Transverse colon (tissue), 4 donors: ENCODE measurements at places on chromosomes 4 and X.

- DNase-seq: no peak
Measured at GRCh38 chr4:19583827-19584569, 667.7 kb upstream of the SLIT2 start.

DNA sequence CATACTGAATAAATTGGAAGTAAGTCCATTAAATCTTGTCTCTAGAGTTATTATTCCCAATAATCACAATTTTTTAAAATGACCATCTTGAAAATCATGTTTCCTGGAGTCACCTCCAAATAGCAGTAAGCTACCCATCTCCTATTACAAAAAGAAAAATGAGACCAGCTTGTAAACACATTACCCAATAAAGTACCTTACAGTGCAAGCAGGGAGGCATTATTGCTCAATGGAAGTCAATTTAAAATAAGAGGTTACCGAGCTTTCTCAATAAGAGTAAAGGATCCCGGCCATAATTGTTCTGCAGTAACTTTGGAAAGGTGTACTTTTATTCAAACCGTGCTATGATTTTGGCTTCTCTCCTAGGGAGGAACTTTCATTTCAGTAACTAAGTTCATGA is 78.0 kb downstream of the DMD start:
- no peak for DNase-seq

GRCh38 chrX:22975786-22976185 is 24.0 kb upstream of the DDX53 start:
- no peak for DNase-seq

GRCh38 chr4:57094832-57095223 is 15.4 kb downstream of the IGFBP7 start:
- DNase-seq: no peak

- DNase-seq: no peak
Measured at GRCh38 chrX:111615227-111615626, 65.7 kb upstream of the ALG13 start.

- DNase-seq: no peak
Measured at GRCh38 chrX:63809173-63809572, 24.2 kb upstream of the ARHGEF9 start.

DNA sequence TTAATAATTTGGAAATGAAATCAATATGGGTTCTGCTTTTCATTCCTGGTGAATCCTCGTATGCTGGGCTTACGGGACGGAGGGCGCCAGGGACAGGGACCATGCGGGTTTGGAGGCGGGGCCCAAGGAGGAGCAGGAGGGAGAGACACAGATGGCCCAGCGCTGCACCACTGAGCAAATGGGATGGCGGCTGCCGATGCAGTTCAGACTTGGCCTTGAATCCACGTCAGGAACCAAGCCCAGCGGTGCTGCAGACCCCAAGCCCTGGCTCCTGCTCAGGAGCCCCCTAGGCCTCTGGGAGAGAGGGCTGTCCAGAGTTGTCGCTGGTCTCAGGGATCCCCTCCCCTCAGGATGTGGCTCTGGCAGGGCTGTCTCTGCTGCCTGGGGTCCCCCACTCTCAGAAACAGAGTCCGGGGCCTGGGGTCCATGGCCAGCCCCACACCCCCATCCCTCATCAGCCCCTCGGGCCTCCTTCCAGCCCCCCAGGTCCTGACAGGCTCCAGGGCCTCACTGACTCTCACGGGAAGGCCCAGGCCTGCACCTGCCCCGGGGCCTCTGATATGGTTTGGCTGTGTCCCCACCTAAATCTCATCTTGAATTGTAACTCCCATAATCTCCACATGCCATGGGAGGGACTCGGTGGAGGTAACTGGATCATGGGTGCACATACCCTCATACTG is 75.2 kb downstream of the FAM53A start:
- DNase-seq: no peak

DNA sequence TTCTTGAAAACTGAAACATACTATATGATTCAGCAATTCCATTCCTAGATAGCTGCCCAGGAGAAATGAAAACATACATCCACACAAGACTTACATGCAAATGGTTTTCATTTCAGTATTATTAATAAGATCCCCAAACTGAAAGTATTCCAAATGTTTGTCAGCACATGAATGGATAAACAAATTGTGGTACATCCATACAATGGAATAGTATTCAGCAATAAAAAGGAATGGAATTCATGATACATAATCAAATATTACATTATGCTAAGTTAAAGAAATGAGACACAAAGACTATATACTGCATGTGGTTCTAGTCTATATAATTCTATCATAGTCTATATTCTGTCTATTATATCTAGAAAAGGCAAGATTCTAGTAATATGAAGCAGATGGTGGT is 152.4 kb upstream of the KIT start:
- no peak for DNase-seq

DNA sequence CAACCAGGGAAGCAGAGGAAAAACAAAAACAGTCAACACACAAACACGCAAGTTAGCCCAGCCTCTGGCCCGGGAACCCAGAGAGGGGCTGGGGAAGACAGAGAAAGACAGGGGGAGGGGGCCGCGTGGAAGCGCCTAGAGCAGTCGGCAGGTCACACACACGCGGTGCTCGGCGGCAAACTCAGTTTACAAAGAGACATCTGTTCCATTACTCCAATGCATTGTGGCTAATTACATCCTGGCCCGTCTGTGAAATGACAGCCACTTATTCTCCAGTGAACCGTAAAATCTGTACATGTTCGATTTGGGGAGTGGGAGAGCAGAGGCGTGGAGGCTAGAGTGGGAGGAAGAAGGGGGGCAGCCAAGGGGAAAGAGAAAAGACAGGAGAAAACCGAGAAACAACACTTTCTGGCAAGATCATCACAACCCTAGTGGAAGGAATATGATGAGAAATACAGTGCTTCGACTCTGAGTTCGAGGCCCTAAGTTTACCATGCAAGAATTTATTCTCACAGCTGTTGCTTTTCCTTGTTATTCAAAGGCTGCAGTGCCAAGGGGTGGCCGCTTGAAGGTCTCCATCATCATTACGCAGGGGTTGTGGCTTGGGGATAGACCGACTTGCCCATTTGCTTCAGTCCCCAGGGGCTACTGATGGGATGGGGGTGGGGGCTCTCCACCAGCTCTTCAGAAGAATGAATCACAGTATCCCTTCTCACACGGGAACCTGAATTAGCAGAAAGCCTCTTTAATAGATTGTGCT is 167.7 kb downstream of the MGST2 start:
- DNase-seq: no peak

GRCh38 chrX:9911487-9911886 is 55.7 kb upstream of the CLDN34 start:
- no peak for DNase-seq

GRCh38 chr4:54781756-54782155 is 124.0 kb downstream of the KIT start:
- DNase-seq: no peak

DNA sequence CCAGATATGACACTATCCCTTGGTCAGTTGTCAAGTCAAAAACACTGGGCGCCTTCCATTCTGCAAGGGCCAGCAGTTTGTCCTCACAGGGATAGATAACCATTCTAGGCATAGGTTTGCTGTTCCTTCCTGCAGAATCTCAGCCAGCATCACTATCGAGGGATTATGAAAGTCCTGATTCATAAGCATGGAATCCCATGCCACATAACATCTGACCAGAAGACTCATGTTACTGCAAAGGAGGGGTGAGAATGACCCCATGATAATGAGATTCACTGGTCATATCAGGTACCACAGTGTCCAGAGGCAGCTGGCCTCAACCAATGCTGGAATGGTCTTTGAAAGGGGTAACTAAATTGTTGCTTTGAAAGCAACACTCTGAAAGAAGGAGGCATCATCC is 84.7 kb downstream of the OTC start:
- no peak for DNase-seq

DNA sequence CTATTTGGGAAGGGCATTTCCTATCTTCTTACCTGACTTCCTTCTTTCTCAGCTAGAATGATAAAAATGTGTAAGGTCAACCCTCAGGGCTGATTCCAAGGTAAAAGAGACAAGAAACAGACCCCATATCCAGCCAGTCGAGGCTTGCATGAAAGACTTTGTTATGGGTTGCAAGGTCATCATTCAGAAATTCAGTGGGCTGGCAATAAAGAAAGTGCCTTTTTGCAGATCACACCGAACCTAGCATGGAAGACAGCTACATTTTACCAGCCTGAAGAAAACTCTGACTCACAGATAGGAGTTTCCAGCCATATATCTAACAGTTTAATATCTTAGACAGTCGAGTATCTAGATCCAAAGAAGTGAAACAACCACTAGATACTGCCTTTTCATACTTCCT is 87.4 kb downstream of the PDGFC start:
- DNase-seq: no peak

GRCh38 chr4:115675719-115676118 is 562.3 kb upstream of the NDST4 start:
- DNase-seq: no peak

DNA sequence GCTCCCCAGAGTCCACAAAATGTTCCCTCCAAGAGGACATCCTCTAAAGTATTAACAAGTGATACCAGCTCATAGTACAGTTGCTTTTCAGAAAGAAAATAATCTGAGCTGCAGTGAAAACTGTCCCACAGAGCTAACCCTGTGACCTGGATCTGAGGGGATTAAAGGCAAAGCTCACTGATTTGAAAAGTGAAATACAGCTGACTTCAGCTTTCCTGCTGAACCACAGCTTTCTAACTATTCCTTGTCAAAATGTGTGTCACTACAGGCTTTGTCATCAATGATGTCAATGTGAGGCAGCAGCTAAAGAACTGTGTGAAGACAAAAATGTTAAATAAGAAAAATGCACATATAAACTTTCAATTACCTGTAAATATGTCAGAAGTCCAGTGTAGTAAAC is 36.9 kb downstream of the DCHS2 start:
- no peak for DNase-seq

GRCh38 chrX:9847071-9847470 is 60.8 kb downstream of the SHROOM2 start:
- no peak for DNase-seq

- DNase-seq: no peak
Measured at GRCh38 chrX:153650959-153651358, 4.0 kb downstream of the DUSP9 start.

DNA sequence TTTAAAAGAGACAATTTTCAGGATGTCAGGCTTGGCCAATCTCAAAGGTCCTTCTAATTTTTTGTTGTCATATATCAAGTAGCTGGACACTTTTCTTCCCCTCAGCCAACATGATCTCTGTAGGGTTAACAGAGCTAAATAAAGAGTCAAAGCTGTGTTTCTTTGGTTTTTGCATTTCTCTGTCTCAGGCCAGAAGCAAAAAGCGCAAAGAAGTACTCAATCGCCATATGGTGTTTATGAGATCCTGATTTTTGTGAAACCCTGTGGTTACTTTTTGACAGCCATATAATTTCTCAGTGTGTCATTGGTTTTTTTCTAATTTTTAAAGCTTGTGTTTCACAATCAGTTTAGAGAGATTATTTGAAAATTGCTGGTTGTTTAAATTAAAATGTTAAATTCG is 111.9 kb downstream of the MAPK10 start:
- DNase-seq: no peak

GRCh38 chr4:48979914-48980579 is 6.0 kb upstream of the CWH43 start:
- no peak for DNase-seq

GRCh38 chr4:48360285-48361011 is 19.1 kb downstream of the SLAIN2 start:
- DNase-seq: no peak

- DNase-seq: no peak
Measured at GRCh38 chr4:75195111-75195510, 262.2 kb downstream of the PARM1 start.

DNA sequence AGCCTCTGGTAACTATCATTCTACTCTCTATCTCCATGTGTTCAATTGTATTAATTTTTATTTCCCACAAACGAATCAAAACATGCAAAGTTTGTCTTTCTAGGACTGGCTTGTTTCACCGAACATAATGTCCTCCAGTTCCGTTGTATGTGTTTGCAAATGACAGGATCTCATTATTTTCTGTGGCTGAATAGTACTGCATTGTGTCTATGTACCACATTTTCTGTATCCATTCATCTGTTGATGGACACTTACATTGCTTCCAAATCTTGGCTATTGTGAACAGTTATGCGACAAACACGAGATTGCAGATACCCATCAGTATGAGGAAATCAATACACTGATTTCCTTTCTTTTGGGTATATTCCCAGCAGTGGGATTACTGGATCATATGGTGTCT is 8.4 kb upstream of the LDOC1 start:
- no peak for DNase-seq

GRCh38 chrX:13985697-13986435 is 43.8 kb downstream of the GEMIN8 start:
- no peak for DNase-seq

- DNase-seq: no peak
Measured at GRCh38 chr4:105361053-105361452, 112.8 kb downstream of the PPA2 start.
